Right atrium auricular region (tissue), 2 donors: ENCODE measurements at places on chromosomes 12 and 14.
A peak's percentile ranks its signal among the peaks of the same experiment; 100 is the strongest.

GRCh38 chr12:47819896-47820630 is at the start of gene HDAC7:
TSS of gene HDAC7 (minus strand) at chr12:47819903. CDS start at chr12:47819785, 118 bp downstream.
- peak; percentile 92 for DNase-seq

DNA sequence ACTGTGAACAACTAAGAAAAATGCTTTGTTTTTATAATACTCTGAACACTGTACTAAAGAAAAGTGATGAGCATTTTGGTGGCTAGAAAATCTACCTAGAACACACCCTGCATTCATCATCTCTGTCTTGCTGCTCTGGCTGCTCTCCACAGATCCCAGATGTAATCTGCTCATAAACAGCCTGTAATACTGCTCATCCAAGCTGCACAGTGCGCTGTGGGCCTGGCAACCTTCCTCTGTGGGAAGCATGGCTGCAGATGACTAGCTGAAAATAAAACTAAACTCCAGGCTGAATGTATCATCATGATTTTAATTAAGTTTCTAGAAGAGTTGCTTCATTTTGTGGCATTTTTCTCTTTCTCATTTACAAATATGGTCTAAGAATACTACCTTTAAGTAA is 200.7 kb downstream of the SLC2A13 start:
- DNase-seq: peak; percentile 64

GRCh38 chr12:27428466-27428865 is 18.1 kb upstream of the SMCO2 start:
- DNase-seq: no peak

GRCh38 chr12:12461923-12462315 is 100.7 kb downstream of the DUSP16 start:
- no peak for DNase-seq

DNA sequence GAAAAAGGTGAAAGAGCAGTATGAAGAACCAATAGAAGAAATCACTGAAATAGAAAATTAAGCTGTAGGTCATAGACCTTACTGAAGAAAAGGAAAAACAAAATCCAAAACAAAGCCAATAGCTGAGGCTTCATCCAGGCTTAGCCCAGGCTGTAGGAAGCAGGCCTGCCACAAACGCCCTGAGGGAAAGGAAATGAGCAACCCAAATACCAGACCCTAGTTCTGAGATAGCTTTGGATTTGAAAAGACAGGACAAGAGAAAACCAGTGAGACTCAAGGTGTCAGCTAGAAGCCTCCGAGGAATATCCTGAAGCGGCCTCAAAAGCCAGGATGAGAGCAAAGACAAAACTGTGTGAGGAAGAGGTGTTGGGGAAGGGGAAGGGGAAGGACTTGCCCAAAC is 79.2 kb downstream of the FERMT2 start:
- no peak for DNase-seq

DNA sequence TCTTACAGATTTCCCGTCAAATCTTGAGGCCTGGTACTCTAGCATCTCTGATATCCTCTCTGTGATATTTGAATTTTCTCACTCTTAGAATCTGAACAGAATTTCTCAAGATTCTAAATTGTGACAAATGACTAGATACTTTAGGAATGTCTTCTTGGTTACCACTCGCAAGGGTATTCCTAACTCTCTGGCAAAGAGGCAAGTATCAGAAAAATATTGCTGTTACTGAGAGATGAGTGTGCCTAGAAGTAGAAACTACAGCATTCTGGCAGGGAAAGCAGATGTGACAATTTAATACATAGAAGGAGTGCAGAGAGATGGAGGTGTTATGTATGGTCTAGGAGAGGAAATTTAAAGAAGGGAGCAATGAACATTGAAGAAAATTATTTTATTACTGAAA is 467.8 kb downstream of the LRIG3 start:
- DNase-seq: no peak
